Melanocyte of skin (primary cell): ENCODE measurements at places on chromosomes 3 and 15. TPM values are rescaled to one million over a fixed set of nuclear protein-coding genes. Genes with fewer than 3 reads are reported as not detected.

MOBP gene
- total RNA-seq: under 0.01 TPM in 1 of 2 replicates, not detected in the other

CCRL2 gene
- total RNA-seq: 0.33 TPM in 1 of 2 replicates, not detected in the other

DCLK3 gene
- under 0.01 TPM in 1 of 2 replicates, not detected in the other for total RNA-seq

IGSF10 gene
- total RNA-seq: under 0.01 and 0.31 TPM in 2 replicates

MESP1 gene
- total RNA-seq: 0.77 and 1.00 TPM in 2 replicates

RPL14 gene
- 98.8 and 206 TPM in 2 replicates for total RNA-seq

ZNF774 gene
- 0.77 and 1.00 TPM in 2 replicates for total RNA-seq

FETUB gene
- total RNA-seq: not detected in 2 replicates

CD47 gene
- 142 and 225 TPM in 2 replicates for total RNA-seq

DNAJB8 gene
- not detected in 2 replicates for total RNA-seq

MUSTN1 gene
- total RNA-seq: 0.33 TPM in 1 of 2 replicates, not detected in the other

CRTC3 gene
- 24.8 and 31.0 TPM in 2 replicates for total RNA-seq

RASL12 gene
- total RNA-seq: 0.15 and 0.33 TPM in 2 replicates

AGBL1 gene
- total RNA-seq: 0.69 and 0.73 TPM in 2 replicates

RTF1 gene
- total RNA-seq: 26.8 and 41.8 TPM in 2 replicates

HTR3D gene
- total RNA-seq: not detected in 2 replicates

GADL1 gene
- total RNA-seq: not detected in 2 replicates

CMC1 gene
- 7.3 and 15.3 TPM in 2 replicates for total RNA-seq

GOLGA8G gene
- not detected in 2 replicates for total RNA-seq

UTS2B gene
- 2.5 and 2.8 TPM in 2 replicates for total RNA-seq

RPL15 gene
- total RNA-seq: 1,689 and 2,065 TPM in 2 replicates

CAMK1 gene
- 11.0 and 15.6 TPM in 2 replicates for total RNA-seq

GPD1L gene
- total RNA-seq: 14.3 and 28.4 TPM in 2 replicates

ROPN1 gene
- total RNA-seq: 12.0 and 19.6 TPM in 2 replicates
